ENCODE measurements at places on chromosomes 16 and 17.

- DNase-seq = peak; percentile 29
These were observed 83.8 kb upstream of the CCL2 start for GRCh38 chr17:34171245-34171818.

DNA sequence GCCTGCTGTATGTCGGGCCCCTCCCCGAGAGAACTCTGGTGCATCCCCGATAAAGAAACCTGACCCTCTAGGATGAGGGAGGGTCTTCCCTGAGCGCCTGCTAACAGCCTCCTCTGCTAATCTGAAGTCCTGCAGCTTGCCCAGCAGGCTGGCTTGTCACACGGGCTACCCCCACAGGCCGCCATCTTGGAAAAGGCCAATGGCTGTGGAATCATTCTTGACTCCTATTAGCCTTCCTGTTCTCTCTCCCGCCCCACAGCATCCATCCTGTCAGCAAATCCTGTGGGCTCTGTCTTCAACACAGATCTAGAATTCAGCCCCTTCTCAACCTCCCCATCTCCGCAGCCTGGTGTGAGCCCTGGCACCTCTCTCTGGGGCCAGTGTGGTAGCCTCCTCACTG lies 12.0 kb downstream of the IL4R start:
- no peak for DNase-seq

- no peak for DNase-seq
These were observed 1.3 kb upstream of the ZNF768 start for GRCh38 chr16:30527635-30528178.

GRCh38 chr17:57889892-57890856 lies 40.3 kb upstream of the MRPS23 start:
- DNase-seq = no peak

DNA sequence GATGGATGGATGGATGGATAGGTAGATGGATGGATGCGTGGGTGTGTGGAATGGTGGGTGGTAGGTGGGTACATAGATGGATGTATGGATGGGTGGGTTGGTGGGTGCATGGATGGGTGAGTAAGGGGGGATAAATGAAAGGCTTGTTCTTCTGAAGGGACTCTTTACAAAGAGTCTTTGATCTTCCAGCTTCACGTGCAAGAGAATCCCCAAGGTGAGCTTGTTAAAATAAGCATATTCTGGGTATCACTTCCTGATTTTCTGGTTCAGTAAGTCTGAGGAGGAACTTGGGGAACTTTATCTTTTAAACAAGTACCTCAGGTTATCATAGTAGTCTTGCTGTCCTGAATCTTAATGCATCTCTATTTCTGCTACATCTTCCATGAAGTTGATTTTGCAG lies 639.1 kb downstream of the MAF start:
- DNase-seq = no peak

DNA sequence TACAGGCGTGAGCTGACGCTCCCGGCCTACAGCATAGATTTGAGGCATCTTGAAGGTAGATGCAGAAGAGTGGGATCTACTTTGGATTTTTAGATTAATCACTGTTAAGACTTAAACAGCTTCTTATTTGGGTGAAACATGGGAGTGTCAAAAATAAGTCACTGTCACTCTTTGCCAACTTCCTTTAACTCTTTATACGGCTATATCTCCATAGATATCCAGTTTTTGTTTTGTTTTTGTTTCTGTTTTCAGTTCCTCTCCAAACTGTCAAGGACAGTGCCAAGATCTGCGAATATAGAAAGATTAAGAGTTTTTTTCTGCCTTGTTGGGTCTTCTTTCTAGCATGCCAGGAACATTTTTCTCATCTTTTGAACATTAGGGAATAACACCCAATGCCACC lies 706.1 kb downstream of the WWOX start:
- DNase-seq = no peak

GRCh38 chr17:45782889-45783592 lies 1.1 kb upstream of the CRHR1 start:
- DNase-seq = peak; percentile 8

Data from stimulated activated CD4-positive, alpha-beta T cell treated with anti-CD3 and anti-CD28 coated beads, Interleukin-1b, Interleukin-23, amount 100 ng/mL, for 4 hours (primary cell).